NCI-H82 (cell line): ENCODE measurements at places on chromosomes 2 and 18.

- no peak for DNase-seq
These were observed 15.3 kb upstream of the ALLC start for GRCh38 chr2:3642521-3643215.

DNA sequence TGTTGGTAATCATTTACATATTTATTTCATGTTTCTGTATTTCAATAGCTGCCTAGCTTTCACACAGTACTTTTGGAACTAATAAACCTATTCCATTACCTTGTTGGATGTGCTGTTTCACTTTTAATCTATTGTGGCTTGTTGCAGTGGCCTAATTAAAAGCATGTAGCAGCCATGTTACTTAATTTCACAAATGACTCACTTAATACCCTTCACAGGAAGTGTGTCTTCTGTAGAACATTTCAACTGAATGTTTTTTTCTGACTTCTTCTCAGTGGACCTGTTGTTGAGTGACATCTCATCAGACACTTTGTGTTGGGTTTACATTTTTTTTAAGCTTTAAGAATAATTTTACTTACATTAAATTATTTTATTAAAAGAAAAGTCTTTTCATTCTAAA is 260.5 kb upstream of the THUMPD2 start:
- no peak for DNase-seq

- DNase-seq: peak; percentile 53
These were observed 2.1 kb downstream of the TTC39C start for GRCh38 chr18:24016643-24017042.

GRCh38 chr2:132446444-132446843 is 29.8 kb downstream of the GPR39 start:
- DNase-seq: no peak

GRCh38 chr2:111930875-111931274 is 32.5 kb downstream of the MERTK start:
- DNase-seq: no peak

- DNase-seq: no peak
These were observed 42.1 kb downstream of the INSIG2 start for GRCh38 chr2:118130385-118130784.

GRCh38 chr2:188414411-188414810 is 122.7 kb downstream of the GULP1 start:
- DNase-seq: no peak

GRCh38 chr18:80096032-80096565 is 13.0 kb upstream of the ADNP2 start:
- DNase-seq: no peak

GRCh38 chr2:13015532-13016320 is 299.0 kb downstream of the TRIB2 start:
- peak; percentile 11 for DNase-seq

DNA sequence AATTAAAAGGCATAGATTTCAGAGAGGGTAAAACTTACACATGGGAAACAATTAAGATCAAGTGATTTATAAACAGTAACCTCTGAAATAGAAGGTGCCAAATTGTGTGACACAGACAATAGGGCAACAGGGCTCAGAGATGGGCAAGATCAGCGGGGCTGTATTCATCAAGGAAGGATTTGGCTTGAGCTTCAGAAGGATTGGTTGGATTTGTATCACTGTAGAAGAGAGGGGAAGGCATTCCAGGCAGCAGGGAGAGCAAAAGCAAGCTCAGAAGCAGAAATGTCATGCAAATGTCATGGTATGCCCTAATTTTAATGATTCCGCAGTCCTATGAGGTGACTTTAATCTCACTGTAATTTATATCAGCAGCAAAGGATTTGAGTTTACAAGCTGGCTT is 415.0 kb upstream of the NRP2 start:
- no peak for DNase-seq

GRCh38 chr18:42178376-42179080 is 223.5 kb downstream of the PIK3C3 start:
- no peak for DNase-seq

DNA sequence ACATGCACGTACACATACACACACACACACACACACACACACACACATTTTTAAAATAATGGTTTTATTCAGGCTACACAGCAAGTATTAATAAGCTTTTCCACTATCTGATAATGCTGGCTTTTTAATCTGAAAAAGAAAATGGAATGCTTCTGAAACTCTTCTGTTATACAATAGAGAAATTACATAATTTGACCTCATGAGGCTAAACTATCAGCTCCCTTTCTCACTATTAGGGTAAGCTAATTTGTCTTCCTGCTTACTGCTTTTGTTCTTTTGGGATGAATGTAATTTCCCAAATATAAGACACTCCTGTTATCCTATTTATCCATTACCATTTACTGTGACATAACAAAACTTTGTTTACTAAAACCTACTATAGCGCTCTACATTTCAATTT is 41.8 kb downstream of the MAP4K3 start:
- DNase-seq: no peak

DNA sequence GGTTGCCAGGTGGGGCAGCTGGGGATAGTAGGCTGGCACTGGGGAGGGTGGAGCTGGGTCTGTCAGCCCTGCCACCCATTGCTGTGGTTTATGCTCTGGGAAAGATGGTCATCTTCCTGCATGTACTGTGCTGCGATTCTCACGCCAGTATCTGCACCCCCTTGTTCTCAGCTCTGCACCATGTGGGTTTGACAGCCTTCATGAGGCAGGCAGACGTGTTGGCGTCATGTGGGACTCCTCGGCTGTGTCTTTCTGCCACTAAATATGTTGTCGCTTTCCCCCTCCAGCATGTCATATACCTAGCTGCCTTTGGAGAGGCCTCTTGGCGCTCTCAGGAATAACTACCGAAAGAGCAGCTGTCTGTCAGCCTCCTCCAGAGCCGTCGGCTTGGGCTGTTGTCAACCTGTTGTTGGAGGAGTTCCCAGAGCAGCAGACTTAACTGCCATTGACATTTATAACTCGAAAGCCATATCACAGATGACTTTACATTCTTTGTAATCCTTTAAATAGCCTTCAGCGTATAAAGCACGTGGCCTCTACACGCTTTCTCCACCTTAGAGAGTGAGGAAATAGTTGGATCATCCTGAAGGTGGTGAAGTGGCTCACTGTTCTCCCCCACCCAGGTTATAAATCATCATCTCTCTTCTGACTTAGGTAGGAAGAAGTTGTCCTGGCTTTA is 80.4 kb upstream of the MGAT5 start:
- peak; percentile 65 for DNase-seq

DNA sequence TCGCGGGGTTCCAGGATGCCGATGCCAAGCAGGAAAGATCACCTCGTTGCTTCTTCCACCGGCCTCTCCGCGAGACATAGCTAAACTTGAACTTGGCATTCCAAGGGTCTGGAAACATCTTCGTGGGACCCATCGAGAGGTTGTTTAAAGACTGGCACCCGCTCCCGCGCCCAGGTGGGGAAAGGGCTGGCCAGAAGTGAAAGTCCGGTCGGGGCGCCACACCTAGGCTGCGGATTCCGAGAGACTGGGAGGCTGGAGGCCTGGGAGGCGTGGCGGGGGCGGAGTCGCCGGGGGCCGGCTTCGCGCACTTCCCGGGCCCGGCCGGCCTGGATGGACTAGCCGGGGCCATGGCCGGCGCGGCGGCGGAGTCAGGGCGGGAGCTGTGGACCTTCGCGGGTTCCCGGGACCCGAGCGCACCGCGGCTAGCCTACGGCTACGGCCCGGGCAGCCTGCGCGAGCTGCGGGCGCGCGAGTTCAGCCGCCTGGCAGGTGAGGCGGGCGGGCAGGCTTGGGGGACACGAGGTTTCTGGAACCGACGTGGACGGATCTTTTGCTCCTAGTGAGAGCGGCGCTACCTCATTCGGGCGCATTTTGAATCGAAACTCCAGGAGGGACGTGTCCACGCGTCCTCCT is at the start of gene MOCOS:
TSS of gene MOCOS (plus strand) at position 305 of the 633 bp plus-strand sequence. CDS start at position 348, 43 bp downstream.
- peak; percentile 42 for DNase-seq

- DNase-seq: peak; percentile 8
These were observed 142.9 kb upstream of the ZSWIM2 start for GRCh38 chr2:186991766-186992417.

- DNase-seq: no peak
These were observed 37.0 kb downstream of the KLHL14 start for GRCh38 chr18:32735781-32736180.

DNA sequence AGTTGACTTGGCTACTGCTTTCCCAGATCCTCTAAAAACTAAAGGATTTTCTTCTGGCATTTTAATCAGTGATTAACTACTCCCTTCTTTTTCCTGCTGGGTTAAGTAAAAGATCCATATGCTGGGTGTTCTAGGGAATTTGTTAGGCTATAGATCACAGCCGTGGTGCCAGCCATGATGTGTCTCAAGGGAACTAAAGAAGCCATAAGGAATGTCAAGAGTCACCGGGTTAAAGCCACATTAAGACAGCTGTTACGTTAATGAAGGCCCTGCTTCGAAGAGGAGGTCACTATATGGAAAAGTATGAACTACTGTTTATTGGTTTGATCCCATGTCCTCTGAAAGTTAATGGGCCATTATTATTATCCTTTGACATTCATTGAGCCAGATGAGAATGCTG is 70.7 kb downstream of the PAX3 start:
- DNase-seq: peak; percentile 95

GRCh38 chr2:9842487-9843228 is 616 bp upstream of the TAF1B start:
- DNase-seq: no peak

- DNase-seq: peak; percentile 76
These were observed 514 bp downstream of the BCL2L11 start for GRCh38 chr2:111121028-111121827.

GRCh38 chr2:170235860-170236679 is 58.1 kb downstream of the MYO3B start:
- peak; percentile 87 for DNase-seq

DNA sequence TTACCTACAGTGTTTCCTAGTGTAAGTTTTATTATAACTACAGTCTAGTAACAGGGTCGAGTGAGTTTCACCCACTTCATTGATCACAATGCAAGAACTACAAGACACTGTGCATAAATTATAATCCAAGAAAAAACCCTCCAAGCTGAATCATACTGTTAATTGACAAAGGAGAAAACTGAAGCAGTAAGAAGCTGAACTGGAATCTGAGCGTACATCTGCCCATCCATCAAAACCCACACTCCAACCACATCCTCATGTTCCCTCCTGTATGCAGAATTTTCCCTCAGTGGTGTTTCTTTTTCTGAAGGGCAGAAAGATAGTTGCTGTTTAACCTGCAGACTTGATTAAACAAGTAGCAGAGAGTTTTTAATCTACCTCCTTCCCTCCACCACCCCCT is 49.5 kb upstream of the KIDINS220 start:
- DNase-seq: no peak

GRCh38 chr2:10561288-10562035 is 113.3 kb upstream of the ODC1 start:
- no peak for DNase-seq

DNA sequence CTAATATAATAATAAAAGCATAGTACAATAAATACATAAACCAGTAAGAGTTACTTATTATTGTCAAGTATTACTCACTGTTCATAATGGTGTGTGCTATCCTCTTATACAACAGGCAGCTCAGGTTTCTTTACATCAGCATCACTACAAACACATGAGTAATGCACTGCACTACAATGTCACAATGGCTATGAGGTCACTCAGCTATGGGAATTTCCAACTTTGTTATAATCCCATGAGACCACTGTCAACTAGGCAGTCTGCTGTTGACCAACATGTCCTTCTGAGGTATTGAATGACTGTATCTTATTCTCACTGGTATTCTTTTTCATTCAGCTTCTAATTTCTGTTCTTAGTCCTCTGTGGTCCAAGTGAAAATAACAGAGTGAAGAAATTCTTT is 250.4 kb upstream of the DSEL start:
- DNase-seq: no peak

GRCh38 chr2:226169751-226170581 is 629.7 kb downstream of the IRS1 start:
- no peak for DNase-seq

DNA sequence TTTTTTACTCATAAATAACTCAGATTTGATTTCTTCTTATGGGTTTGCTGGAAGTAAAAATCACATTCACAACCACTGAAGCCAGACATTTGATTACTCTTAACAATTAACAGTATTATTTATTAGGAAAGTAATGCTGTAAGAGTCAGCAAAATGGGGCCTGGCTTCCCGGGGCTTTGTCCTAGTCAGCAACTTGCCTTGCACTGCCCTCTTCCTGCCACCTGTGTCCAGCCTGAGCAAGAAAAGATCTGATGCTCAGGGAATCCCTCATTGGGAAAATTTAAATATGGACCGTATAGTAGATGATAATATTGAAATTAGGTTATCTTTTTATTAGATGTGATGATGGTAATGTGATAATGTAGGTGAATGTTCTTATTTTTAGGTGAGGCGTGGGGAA is 30.8 kb upstream of the ACYP2 start:
- DNase-seq: no peak

GRCh38 chr2:238602223-238602960 is 175.7 kb downstream of the ASB1 start:
- no peak for DNase-seq

DNA sequence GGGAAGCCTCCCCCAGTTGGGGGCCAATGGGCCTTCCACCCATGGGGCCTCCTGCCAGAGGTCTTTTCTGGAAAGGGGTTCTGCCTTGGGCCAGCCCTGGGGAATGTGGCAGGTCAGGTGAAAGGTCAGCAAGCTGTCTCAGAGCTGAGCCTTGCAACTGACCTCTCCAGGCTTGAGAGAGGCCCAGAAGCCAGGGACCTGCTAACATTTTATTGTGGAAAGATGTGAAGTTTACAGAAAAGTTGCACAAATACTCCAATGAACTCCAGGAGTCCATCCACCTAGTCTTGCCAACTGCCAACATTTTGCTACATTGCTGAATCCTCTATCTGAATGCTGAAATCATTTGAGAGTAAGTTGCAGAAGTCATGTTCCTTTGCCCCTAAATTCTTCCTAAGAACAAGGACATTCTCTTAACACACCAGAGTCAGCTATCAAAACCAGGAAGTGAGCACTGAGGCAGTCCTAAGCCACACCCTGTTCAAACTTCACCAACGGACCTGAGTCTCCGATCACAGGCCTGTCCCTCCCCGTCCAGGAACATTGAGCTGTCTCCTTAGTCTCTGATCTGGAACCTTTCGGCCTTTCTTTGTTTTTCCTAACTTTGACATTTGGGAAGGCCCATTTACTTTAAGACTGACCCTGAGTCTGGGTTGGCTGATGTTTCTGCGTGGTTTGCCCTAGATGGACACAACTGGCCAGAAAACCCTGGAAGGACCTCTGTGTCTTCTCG is 4.0 kb downstream of the SNORC start:
- DNase-seq: no peak

GRCh38 chr2:66306483-66306882 is 128.4 kb upstream of the MEIS1 start:
- no peak for DNase-seq

GRCh38 chr2:157192445-157193423 is 64.8 kb upstream of the GALNT5 start:
- DNase-seq: no peak

- DNase-seq: no peak
These were observed 37.0 kb downstream of the PIK3C3 start for GRCh38 chr18:41992066-41992465.

GRCh38 chr2:57460396-57461276 is 586.0 kb upstream of the VRK2 start:
- DNase-seq: no peak
